ENCODE measurements at places on chromosomes 12 and 14.
A peak's percentile ranks its signal among the peaks of the same experiment; 100 is the strongest.

- DNase-seq: peak; percentile 22
Measured at GRCh38 chr12:26195641-26196420, 458 bp downstream of the SSPN start.

GRCh38 chr12:56339158-56339422 is 406 bp downstream of the IL23A start:
- no peak for DNase-seq

- DNase-seq: no peak
Measured at GRCh38 chr14:42027271-42027670, 420.6 kb downstream of the LRFN5 start.

DNA sequence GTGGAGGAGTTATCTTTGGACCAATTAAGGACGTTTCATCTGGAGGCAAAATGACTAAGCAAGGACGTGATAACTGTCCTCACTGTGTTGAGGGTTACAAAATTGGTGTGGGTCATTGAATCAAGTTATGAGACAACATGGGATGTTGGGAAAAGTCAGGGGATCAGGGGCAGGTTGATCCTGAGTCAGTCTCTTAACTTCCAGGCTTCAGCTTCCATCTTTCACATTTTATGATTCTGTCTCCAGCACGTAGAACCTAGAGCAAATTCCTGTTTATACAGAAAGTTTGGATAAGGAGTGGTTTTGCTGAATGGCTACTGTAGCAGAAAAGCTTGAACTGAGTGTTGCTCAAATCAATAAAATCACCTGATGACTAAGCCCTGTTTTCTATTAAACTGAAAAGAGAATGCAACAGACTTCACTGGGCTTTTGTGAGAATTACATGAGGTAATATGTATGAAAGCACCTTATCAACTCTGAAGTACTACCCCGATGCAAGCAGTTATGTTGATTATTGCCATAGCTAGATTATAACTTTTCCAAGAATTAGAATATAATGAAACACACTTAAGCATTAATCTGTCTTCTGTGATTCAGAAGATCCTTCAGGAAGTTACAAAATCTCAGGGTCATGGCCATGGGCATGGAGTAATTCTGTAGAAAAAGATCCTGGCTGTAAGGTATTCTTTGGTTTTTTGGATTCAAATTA is 184.8 kb downstream of the ETV6 start:
- no peak for DNase-seq

DNA sequence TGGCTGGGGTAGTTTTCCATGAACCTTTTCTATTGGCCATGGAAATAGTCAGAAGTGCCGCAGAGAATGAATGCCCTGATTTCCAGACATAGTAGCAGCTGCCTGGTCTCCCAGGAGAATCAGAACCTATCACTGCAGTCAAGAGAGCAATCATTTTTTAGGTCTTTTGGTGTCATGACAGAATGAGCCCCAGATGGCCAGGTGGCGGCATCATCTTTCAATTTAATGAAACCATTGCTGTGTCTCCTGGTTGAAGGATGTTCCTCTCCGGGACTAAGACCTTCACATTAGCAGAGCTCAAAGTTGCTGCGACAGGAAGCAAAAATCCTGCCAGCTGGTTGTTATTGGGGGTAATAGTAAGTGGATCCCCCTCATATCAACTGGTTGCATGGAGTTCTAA is 18.8 kb downstream of the TNFAIP2 start:
- DNase-seq: no peak

- peak; percentile 45 for DNase-seq
Measured at GRCh38 chr14:85439696-85440328, 90.1 kb upstream of the FLRT2 start.

- no peak for DNase-seq
Measured at GRCh38 chr14:100703386-100704220, 23.1 kb upstream of the DLK1 start.

DNA sequence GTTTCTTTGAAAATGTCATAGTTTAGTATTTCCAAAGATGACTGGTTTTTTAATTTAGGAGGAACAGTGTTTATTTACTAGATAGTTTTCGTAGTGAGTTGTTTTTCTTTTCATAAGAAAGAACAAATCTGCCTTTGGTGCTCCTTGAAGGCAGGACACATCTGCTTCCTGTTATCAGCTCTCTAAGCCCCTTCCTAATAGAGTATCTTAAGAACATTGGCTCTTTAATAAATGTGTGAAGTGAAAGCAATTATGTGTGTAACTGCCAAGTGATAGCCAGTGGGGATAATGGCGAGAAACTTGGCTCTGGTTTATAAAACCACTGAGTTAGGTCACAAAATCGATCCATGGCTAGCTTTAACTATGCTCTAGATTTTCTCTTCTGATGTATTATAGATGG is 23.5 kb upstream of the PPFIBP1 start:
- DNase-seq: no peak

- no peak for DNase-seq
Measured at GRCh38 chr14:74710480-74710879, 2.4 kb downstream of the AREL1 start.

DNA sequence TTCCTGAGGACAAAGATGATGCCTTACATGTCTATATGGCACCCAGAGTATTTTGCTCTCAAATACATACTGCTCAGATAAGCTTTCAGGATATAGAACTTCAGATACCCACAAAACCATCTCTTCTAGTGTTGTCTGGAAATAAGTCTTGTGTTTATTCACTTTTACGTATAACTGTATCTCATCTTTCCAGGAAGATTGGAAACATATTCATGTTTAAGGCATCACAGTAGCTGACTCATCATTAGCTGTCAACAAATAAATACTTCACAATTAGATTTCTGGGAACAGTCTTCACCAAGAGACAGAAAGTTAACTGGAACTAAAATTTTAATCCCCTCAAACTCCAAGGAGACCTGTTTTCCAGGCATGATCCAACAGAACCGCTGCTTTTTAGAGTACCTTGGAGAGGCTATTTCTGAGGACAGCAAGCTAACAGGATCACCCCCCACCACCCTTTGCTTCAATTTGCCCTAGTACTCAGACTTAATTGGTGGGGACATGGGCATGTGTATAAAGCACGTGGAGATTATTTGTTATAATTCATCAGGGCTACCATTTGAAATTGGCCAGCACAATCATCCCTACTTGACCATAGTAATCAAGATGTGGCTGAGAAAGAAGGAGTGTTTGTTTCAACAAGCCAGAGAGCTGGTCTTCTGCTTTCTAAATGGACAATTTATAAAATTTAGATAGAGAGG is 129.3 kb upstream of the HIF1A start:
- no peak for DNase-seq

GRCh38 chr14:34826661-34827060 is 48.5 kb downstream of the BAZ1A start:
- DNase-seq: peak; percentile 23

DNA sequence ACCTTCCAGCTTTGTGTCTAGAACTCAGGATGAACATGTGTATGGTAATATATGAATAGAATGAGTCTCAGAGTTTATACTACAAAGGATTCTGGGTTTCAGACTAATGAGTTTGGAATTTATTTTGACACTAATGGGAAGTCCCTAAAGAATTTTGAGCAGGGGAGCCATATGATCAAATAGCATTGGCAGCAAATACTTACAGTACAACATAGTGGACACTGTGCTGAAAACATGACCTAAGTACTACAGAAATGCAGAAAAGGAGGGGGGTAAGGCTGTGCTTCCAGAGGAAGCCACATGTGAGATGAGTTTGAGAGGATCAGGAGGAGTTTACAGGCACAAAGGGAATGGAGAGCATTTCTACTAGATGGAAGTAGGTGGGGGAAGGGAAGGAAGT is 225.8 kb downstream of the C12orf42 start:
- no peak for DNase-seq

DNA sequence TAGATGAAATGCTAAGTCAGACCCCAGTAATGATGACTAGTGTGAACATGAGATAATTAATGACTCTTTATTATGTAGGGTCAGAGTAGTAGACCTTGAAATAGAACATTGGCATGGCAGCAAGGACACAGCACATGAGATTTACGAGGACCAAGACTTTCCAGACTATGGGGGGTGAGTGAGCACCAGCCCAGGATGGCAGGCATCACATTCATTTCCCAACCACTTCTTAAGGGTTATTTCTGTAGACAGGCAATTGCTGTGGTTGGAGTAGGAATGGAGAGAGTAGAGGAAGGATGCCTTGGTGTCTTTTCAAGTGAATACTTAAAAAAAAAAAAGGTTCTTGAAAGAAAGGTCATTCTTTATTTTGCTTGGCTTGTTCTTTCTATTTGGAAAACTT is 189.4 kb upstream of the DYRK2 start:
- DNase-seq: no peak

GRCh38 chr12:105916760-105917039 is 222.1 kb downstream of the NUAK1 start:
- no peak for DNase-seq

GRCh38 chr14:51925980-51926379 is 63.4 kb upstream of the RTRAF start:
- DNase-seq: no peak

- DNase-seq: no peak
Measured at GRCh38 chr12:107655281-107656065, 30.1 kb upstream of the PWP1 start.

- no peak for DNase-seq
Measured at GRCh38 chr12:109487181-109488050, 10.0 kb downstream of the UBE3B start.

DNA sequence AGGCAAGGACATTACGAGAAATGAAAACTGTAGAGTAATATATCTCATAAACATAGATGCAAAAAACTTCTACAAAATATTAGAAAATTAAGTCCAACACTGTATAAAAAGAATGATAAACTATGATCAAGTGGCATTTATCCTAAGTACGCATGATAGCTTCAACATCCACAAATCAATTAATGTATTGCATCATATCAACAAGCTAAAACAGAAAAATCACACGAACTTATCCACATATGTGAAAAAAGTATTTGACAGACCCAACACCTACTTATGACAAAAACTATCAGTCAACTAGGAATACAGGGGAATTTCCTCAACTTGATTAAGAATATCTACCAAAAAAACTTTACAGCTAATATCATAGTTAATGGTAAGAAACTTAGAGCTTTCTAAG is 129.9 kb upstream of the ALG10 start:
- no peak for DNase-seq

GRCh38 chr14:25389948-25390347 is 340.0 kb upstream of the STXBP6 start:
- DNase-seq: no peak

- no peak for DNase-seq
Measured at GRCh38 chr12:52698651-52699340, 4.5 kb downstream of the KRT77 start.

- DNase-seq: no peak
Measured at GRCh38 chr14:105484997-105485393, 1.7 kb upstream of the CRIP1 start.

Measured in brain microvascular endothelial cell (primary cell).